ENCODE measurements at places on chromosomes 11 and 22.

- no peak for DNase-seq
Measured at GRCh38 chr11:129861702-129862522, 33.5 kb downstream of the NFRKB start.

DNA sequence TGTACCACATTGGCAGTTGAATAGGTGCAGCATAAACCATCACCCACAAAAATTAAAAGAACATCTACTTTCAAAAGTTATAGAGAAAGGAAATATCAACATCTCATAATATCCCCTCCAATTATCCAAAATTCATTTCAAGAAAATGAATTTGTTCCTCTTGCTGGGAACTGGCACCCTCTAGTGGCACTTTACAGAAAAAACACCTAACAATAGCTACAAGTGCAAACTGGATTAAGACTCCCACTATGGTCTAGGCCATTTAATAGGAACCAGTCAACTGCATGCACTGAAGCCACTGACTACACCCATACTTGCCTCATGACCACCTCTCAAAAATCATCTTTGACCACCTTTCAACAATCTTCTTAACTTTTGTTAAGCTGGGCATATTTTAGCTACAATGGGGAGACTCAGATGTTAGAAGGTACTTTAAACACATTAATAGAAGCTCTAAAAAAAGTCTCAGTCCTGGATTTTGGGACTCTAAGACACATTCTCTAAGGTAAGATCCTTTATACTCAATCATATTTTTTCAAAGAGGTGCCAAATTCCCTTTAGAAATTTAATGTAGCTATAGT is 17.3 kb downstream of the TRAF6 start:
- no peak for DNase-seq

- DNase-seq, result no peak
Measured at GRCh38 chr11:46421257-46421880, 29.8 kb upstream of the CHRM4 start.

DNA sequence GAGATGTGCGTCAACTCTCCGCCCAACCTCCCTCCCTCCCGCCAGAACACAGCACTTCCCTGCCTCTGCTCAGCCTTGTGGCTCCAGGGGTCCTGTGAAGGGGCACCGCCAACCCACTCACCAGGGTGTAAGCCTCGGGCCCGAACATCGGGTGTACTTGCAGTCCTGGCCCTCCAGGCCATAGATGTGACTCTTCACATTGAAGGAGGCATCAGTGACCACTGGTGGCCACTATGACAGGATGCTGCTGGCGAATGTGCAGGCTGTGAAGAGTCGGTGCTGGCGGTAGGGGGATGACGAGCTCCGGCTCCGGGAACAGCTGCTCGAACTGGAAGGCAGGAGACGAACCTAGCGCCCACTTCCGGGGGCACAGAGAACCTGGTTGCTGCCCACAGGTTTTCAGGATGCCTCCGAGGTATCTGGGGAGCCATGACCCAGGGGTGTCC is 97.4 kb downstream of the MED15 start:
- peak; percentile 79 for DNase-seq

DNA sequence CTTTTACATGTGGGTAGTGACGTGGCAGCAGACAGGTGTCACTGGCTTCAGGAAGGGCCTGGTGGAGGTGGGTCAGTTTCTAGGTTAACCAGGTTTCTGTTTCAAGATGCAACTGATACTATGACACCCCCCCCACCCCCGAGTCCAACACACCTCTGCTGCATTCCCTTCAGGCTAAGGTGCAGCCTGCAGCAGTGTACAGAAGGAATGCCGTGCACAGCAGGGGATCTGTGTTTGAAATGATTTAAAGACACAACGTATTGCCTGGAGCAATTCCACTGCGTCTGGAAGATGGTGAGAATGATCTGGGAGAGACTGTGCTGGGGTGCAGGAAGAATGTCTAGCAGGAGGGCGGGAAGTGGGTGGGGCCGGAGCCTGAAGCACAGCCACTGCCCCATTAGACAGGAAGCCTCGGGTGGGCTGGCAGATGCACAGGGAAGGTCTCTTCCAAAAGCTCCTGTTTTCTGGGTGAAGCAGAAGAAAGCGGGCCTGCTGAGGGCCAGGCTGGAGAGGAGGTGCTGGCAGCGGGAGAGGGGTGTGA is 11.9 kb upstream of the TESMIN start:
- DNase-seq, result no peak

DNA sequence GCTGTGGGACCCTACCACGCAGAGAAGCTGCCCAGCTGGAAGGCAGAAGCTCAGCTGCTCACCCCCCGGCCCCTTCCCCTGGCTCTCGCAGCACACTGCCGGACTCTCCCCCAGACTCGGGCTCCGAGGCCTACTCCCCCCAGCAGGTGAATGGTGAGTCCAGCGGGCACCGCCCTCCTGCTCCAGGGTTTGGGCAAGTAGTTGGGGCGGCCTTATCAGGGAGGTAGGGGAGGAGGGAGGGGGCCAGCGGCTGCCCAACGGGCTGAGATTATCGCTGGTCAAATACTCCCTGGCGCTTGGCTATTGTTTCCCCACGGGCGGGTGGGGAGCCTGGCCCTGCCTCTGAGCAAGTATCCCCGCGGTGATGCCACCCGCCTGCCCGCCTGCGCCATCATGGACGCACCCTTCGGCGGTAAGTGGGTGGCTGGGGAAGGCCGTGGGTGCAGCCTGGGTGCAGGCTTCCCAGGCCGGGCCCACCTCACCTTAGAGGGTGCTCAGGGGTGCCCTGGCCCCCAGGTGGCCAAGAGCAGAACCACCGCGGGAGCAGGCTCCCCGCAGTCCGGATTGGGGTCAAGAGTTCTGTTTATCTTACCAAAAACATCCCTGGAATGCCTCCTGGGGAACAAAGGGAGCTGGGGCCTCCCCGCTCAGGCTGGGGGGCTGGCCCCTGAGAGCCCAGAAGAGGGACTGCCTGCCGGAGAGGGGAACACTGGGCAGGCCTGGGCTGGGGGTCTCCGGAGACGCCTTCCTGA is 16.9 kb downstream of the MYRF start:
- no peak for DNase-seq

DNA sequence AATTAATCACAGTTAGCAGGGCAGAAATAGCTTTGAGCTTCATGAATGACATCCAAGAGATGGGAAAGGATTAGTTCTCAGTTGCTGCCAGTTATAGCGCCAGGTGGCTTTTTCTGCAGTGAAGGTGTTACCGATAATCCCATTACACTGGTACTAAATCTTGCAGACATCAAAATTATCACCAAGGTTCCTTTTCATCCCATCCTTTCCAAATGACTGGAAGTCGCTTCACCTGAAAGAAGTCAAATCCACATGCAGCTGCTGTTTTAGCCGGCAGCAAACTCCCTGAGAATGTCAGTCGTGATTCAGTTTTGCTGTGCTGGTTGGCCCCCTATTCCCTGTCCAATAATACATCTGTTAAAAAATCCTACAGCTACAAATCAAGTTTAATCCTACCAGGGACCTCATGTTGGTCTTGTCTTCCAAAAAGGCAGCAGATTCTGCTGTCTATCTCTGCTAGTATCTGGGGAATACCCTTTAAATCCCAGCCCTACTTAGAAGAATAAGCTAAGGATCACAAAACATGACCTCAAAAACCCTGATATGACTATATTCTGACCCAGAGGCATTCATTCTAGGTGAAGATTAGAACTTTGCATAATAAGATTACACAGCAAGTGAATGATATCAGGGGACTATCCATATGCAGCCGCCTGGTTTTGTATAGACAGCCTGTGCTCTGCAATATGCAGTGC is 31.7 kb downstream of the IMMP1L start:
- DNase-seq, result no peak

DNA sequence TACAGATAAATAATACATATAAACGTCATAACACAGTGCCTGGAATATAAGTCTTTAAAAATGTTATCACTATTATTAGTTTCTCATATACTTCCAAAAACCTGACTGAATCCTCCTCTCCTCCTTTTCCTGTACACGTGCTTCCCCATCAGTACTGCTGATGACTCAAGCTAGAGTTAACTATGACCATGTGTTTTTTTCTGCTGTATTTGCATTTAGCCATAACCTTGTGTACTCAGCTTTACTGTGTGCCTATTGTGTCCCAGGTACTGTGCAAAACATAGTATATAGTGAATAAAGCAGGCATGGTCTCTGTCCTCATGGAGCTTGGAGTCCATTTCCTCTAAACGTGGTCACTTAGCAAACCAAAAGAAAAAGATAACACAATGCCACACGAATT is 56.5 kb upstream of the ARHGAP32 start:
- DNase-seq, result no peak

GRCh38 chr11:7032692-7033091 is 12.4 kb downstream of the NLRP14 start:
- no peak for DNase-seq

DNA sequence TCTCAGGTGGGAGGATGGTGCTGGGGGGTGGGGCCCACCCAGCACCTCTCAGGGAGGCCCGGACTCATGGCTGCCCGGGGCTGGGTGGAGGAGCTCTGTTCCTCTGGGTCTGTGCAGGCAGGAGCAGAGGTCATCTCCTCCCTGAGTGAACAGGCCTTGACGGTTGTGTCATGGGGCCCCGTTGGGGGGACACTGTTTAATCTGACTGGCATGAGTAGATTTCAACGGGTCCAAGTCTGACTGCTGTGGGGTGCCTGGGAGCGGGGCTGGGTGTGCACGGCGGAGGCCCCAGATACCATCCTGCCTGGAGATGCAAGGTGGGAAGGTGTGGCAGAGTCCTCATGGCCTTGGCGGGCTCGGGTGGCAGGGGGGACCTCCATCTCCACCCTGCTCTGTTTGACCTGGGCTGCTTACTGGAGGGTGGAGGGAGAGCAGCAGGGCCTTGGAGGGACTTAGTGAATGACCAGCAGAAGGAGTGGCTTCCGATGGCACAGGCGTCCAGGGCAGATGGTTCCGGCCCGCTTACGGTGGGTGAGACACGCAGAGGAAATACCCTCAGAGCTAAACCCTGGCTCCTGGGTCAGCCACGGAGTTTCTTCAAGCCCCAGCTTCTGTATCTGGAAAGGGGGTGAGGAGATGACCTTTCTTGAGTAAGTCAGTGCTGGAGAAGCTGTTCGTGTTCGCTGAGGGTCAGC is 48.7 kb downstream of the SMIM38 start:
- no peak for DNase-seq

DNA sequence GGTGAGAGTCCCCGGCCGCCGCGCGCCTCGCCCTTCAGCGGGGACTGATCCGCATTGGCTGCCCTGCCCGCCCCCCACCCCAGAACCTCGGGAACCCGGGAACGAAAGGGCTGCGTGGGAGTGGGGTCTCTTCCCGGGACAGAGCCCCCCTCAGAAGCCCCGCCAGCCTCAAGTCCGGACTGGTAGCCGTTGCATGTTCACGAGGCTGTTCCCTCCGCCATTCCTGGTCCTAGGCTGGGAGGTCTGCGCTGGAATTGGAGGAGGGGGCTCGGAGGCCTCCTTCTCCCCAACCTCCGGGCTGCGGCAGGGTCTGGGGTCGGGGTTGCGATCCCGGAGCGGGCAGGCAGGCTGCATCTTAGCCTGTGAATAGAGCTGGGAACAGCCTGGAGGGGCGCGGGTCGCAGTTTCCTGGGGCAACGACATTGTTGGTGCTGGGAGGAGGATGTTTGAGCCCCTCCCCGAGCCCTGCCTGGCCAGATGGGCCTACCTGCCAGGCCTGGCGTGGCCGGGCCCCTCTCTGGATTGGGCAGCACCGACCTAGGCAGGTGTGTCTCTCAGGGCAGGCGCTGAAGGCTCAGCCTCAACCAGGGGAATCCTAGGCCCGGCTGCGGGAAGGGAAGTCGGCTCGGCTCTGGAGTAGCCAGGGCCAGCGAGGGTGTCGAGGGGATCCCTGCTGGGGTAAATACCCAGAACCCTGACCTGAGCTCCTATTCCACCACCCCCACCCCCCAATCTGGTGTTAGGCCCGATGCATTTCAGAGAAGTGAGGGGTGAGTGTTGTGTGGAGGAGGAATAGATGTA is 670 bp downstream of the MAPK8IP1 start:
- peak; percentile 89 for DNase-seq

- DNase-seq, result no peak
Measured at GRCh38 chr11:89203814-89204213, 26.1 kb downstream of the TYR start.

DNA sequence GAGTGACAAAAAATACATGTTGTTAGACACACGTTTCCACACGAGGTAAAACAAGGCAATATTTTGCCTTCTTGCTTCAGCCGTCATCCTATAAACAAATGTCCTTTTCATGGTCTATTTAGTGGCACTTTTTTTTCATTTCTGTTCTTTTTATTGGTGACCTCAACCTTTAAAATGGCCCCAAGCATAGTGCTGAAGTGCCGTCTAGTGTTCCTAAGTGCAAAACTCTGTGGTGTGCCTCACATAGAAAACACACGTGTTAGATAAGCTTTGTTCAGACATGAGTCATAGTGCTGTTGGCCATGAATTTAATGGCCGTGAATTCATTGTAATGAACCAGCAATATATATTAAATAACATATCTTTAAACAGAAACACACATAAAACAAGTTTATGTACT is 15.6 kb downstream of the OVCH2 start:
- DNase-seq, result no peak

- no peak for DNase-seq
Measured at GRCh38 chr11:115452241-115452640, 52.0 kb downstream of the CADM1 start.

DNA sequence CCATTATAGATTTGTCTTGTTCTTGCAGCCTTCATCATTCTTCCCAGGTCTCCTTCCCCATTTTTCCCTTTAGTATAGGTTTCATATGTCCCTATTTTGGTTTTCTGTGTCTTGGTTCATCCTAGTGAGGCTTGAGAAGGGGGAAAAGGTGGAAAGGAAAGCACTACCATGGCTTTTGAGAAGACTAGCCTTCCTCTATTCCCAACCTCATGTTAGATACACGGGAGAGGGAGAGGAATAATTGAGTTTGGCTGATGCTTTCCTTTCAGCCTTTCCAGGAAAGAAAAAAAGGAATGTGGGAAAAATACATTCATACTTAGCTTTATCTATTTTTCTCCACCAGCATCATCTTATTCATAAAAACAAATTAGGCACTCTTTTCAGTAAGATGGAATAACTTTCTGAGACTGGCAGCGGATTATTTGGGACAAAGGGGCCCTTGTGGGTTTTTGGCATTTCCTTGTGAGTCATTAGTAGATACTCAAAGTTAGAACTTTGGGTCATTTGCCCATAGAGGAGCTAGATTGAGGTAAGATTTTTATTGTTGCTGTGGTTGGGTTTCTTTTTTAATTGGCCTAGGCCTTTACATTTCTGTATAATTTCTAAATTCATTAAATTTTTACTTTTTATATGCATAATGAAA is 23.8 kb downstream of the CAPRIN1 start:
- DNase-seq, result no peak

- no peak for DNase-seq
Measured at GRCh38 chr22:44682556-44683168, 19.3 kb upstream of the PRR5 start.

GRCh38 chr11:71269603-71270511 is 17.5 kb upstream of the SHANK2 start:
- no peak for DNase-seq

Measured in chondrocyte (in vitro differentiated cells).